ENCODE measurements at places on chromosomes 4 and X. TPM values are rescaled to one million over a fixed set of nuclear protein-coding genes. Genes with fewer than 3 reads are reported as not detected.

The SHISA3 gene
- total RNA-seq, result not detected

The DMRTC1 gene
- total RNA-seq, result not detected

The GABRA4 gene
- not detected for total RNA-seq

The PLAC1 gene
- total RNA-seq, result 1.00 TPM

The SLC9A7 gene
- 0.18 TPM for total RNA-seq

The USP26 gene
- 0.20 TPM for total RNA-seq

GRCh38 chr4:24952667-24953066, 39.8 kb upstream of the CCDC149 start:
- peaks cover 9% of the 10 kb centered on the region for H3K27me3 ChIP-seq
- no peak overlapping the region for H3K4me3 ChIP-seq
- no peak for DNase-seq

- DNase-seq, result no peak
- no peak overlapping the region for H3K4me3 ChIP-seq
- H3K36me3 ChIP-seq, result no peaks in the 10 kb centered on the region
- H3K4me1 ChIP-seq, result no peaks in the 10 kb centered on the region
These were observed 21.8 kb upstream of the COX7B2 start for GRCh38 chr4:46930891-46931290.

DNA sequence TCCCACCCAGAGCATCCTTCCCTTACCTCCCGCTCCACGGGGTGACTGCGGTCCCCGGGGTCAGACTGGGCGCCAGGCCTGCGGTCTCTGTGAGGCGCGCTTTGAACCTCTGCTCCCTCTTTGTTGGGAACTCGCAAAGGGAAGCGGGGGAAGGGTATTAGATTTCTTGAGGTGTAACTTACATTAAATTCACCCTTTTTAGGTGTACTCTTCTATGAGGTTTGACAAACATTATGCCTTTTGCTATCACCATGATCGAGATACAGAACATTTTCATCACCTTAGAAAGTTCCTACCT, 569 bp downstream of the DCK start:
- H3K4me3 ChIP-seq, result peak overlapping the region; percentile 82
- H3K36me3 ChIP-seq, result peaks cover 12% of the 10 kb centered on the region
- peaks cover 19% of the 10 kb centered on the region for H3K4me1 ChIP-seq
- peak overlapping the region; percentile 85 for H3K27ac ChIP-seq
- no peaks in the 10 kb centered on the region for H3K27me3 ChIP-seq

GRCh38 chr4:117327491-117327890, 242.1 kb upstream of the TRAM1L1 start:
- no peaks in the 10 kb centered on the region for H3K36me3 ChIP-seq
- H3K4me1 ChIP-seq, result no peaks in the 10 kb centered on the region
- H3K27me3 ChIP-seq, result no peaks in the 10 kb centered on the region
- no peak overlapping the region for H3K27ac ChIP-seq

DNA sequence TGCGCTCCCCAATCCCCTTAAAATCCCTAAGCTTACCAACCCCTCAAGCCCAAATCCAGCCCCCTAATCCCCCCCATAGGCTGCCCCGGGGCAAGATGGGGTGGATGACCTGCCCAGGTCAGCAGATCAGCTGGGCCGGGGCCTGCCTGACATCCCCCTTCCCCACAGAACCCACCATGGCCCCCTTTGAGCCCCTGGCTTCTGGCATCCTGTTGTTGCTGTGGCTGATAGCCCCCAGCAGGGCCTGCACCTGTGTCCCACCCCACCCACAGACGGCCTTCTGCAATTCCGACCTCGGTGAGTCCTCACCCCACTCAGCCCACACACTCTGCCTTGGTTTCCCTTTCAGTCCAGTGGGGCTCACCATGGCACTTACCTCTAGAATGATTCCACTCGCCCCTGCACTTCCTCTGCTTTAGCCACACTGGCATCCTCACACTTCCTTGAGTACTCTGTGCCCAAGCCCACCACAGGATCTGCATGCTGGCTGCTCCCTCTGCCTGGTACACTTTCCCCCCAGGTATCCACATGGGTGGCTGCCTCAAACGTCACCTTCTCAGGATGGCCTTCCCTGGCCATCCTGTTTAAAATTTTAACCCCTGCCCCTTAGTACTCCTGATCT, 1.1 kb downstream of the TIMP1 start:
- no peaks in the 10 kb centered on the region for H3K27me3 ChIP-seq
- H3K36me3 ChIP-seq, result peaks cover 36% of the 10 kb centered on the region
- no peak for DNase-seq
- peaks cover 21% of the 10 kb centered on the region for H3K4me1 ChIP-seq
- H3K4me3 ChIP-seq, result peak overlapping the region; percentile 75

DNA sequence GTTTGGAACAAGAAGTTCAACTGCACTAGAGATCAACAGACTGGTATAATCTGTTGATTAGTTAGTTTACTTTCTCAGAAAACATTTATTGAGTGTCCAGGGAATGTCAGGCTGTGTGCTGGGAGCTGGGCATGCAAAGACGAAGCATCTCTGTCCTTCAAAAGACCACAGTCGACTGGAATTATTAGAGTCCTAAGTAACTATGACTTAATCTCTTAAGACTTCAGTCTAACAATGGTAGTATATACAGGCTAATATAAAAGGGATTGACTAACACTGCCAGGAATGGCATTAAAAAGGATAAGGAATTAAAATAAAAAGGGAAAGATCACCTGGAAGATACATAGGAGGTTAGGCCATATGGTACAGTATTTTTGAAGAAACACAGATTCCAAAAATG, 128.7 kb downstream of the WDFY3 start:
- no peaks in the 10 kb centered on the region for H3K36me3 ChIP-seq
- no peak for DNase-seq
- H3K27me3 ChIP-seq, result no peaks in the 10 kb centered on the region
- H3K4me3 ChIP-seq, result no peak overlapping the region

DNA sequence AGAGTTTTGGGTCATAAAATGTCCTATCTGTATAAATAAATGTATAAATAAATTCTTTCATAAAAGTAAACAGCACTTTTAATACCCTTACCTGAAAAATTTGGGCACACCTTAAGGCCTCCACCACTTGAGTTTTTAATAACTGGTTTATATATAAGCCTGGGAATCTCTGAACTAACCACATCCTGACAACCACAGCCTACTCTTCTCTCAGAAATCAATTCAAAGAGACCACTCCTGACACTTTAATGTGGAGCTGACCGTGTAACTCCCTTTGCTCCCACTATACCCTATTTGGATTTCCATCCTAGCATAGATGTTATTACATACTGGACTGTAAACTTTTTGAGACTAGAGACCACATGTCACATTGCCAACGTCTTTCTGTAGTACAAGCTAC, 3.5 kb downstream of the FBXL5 start:
- H3K27ac ChIP-seq, result peak overlapping the region; percentile 81
- peaks cover 15% of the 10 kb centered on the region for H3K4me1 ChIP-seq
- no peak for DNase-seq
- H3K27me3 ChIP-seq, result no peaks in the 10 kb centered on the region

DNA sequence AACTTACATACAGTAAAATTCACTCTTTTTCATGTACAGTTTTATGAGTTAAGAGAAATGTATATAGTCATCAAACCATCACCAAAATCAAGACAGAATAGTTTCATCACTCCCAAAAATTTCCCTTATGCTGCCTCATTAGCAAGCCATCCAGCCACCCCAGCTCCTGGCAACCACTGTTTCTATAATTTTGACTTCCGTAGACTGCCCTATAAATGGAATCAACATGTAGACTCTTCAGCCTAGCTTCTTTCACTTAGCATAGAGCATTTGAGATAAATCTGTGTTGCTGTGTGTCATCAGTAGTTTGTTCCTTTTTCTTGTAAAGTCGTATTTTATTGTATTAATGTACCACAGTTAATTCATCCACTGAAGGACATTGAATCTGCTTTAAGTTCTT, 23.2 kb downstream of the HDX start:
- no peaks in the 10 kb centered on the region for H3K4me1 ChIP-seq
- no peak overlapping the region for H3K27ac ChIP-seq
- no peak for DNase-seq
- no peaks in the 10 kb centered on the region for H3K27me3 ChIP-seq
- no peak overlapping the region for H3K4me3 ChIP-seq

DNA sequence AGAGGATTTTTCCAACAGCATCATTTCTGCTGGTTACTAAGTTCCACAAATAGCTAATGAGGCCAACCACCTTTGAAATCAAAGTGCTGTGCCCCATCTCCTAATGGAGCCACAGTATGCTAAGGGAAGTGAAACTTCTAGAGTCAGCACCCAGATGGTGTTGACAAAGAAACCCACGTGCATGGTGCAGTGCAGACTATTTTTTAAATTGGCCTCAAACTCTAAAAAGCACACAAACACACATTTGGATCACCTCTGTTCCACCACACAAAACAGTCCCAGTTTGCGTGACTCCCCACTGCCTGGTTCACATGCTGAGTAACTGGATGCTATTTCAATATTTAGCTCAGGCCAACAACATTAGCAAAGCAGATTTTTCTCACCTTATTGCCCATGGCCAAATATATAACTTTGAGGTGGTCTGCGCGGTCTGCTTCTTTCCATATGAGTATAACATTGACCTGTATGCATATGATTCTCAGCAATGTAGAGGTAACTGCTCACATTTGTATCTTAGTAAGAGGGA, 69.9 kb downstream of the AMELX start:
- no peaks in the 10 kb centered on the region for H3K4me1 ChIP-seq
- no peak for DNase-seq
- H3K4me3 ChIP-seq, result no peak overlapping the region
- no peak overlapping the region for H3K27ac ChIP-seq

DNA sequence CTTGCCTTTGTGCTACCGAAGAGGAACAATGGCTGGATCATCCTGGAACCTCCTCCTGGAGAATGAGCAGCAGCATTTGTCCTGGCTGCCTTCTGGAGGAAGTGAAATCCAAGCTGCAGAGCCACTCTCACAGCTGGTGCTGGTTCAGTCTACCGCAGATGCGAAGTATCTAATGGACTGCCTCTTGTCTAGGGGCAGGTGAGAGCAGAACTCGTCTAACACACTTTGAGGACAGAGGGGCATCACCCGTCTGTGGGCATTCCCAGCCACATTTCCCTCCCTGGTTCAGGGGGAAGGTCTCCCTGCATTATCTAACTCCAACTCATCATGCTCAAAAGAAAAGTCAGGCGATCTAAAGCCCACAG, 338.2 kb upstream of the GATB start:
- no peaks in the 10 kb centered on the region for H3K4me1 ChIP-seq
- DNase-seq, result no peak
- H3K4me3 ChIP-seq, result no peak overlapping the region
- peaks cover 60% of the 10 kb centered on the region for H3K27me3 ChIP-seq
- no peaks in the 10 kb centered on the region for H3K36me3 ChIP-seq
- no peak overlapping the region for H3K27ac ChIP-seq

GRCh38 chr4:27717431-27717755, 856.8 kb downstream of the STIM2 start:
- H3K4me3 ChIP-seq, result no peak overlapping the region
- H3K36me3 ChIP-seq, result no peaks in the 10 kb centered on the region
- no peak for DNase-seq
- no peak overlapping the region for H3K27ac ChIP-seq
- H3K4me1 ChIP-seq, result no peaks in the 10 kb centered on the region

- no peaks in the 10 kb centered on the region for H3K27me3 ChIP-seq
- H3K4me1 ChIP-seq, result no peaks in the 10 kb centered on the region
- H3K4me3 ChIP-seq, result no peak overlapping the region
- H3K36me3 ChIP-seq, result no peaks in the 10 kb centered on the region
These were observed 201.6 kb downstream of the QDPR start for GRCh38 chr4:17310269-17310652.

- DNase-seq, result peak; percentile 46
- no peak overlapping the region for H3K4me3 ChIP-seq
- H3K27me3 ChIP-seq, result no peaks in the 10 kb centered on the region
These were observed 12.3 kb upstream of the XPNPEP2 start for GRCh38 chrX:129726307-129727111.

- no peak for DNase-seq
- no peak overlapping the region for H3K4me3 ChIP-seq
- H3K27me3 ChIP-seq, result peaks cover 34% of the 10 kb centered on the region
- H3K36me3 ChIP-seq, result no peaks in the 10 kb centered on the region
These were observed 69.4 kb upstream of the CLDN34 start for GRCh38 chrX:9897761-9898161.

DNA sequence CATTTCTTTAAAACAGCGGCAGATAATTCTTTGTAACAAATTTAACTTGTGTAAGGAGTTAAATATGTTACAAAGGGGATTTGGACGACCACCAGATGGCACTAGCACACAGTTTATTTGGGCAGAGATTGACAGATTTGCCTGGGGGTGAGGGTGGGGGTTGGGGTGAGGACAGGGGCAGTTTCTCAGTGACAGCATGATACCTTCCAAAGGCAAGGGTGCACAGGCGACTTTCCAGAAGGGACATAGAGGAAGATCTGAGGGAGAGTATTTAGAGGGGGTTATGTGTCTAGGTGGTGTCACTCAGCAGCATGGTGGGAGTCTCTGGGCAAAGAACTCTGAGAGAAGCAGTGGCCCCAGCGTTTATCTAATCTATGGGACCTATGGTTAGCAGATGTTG, 9.6 kb upstream of the TMA16 start:
- no peak overlapping the region for H3K27ac ChIP-seq
- no peaks in the 10 kb centered on the region for H3K27me3 ChIP-seq
- peaks cover 2% of the 10 kb centered on the region for H3K4me1 ChIP-seq
- no peak overlapping the region for H3K4me3 ChIP-seq

GRCh38 chr4:44722001-44722400, 4.4 kb downstream of the GNPDA2 start:
- no peak for DNase-seq
- peaks cover 9% of the 10 kb centered on the region for H3K36me3 ChIP-seq
- H3K27ac ChIP-seq, result no peak overlapping the region
- H3K4me1 ChIP-seq, result peaks cover 7% of the 10 kb centered on the region
- no peaks in the 10 kb centered on the region for H3K27me3 ChIP-seq

- H3K27ac ChIP-seq, result no peak overlapping the region
- H3K36me3 ChIP-seq, result no peaks in the 10 kb centered on the region
- H3K4me1 ChIP-seq, result 0 out of 2 replicates have a peak, but pooled peaks cover 10% of the 10 kb centered on the region
- no peaks in the 10 kb centered on the region for H3K27me3 ChIP-seq
These were observed 10.8 kb downstream of the LRP2BP start for GRCh38 chr4:185384930-185385331.

GRCh38 chr4:77800483-77801259, 18.5 kb downstream of the CNOT6L start:
- H3K27ac ChIP-seq, result peak overlapping the region; percentile 51
- no peaks in the 10 kb centered on the region for H3K36me3 ChIP-seq
- no peak for DNase-seq

- H3K36me3 ChIP-seq, result no peaks in the 10 kb centered on the region
- no peaks in the 10 kb centered on the region for H3K4me1 ChIP-seq
These were observed 7.3 kb downstream of the PLP1 start for GRCh38 chrX:103783971-103784370.

- no peaks in the 10 kb centered on the region for H3K36me3 ChIP-seq
- no peaks in the 10 kb centered on the region for H3K27me3 ChIP-seq
- DNase-seq, result no peak
- H3K4me1 ChIP-seq, result no peaks in the 10 kb centered on the region
- H3K27ac ChIP-seq, result no peak overlapping the region
These were observed 62.8 kb downstream of the KCNIP4 start for GRCh38 chr4:21885770-21886169.

- no peaks in the 10 kb centered on the region for H3K36me3 ChIP-seq
- H3K27me3 ChIP-seq, result no peaks in the 10 kb centered on the region
- peaks cover 2% of the 10 kb centered on the region for H3K4me1 ChIP-seq
- H3K4me3 ChIP-seq, result no peak overlapping the region
These were observed 4.2 kb downstream of the PRDM8 start for GRCh38 chr4:80201252-80202151.

Measured in K562 (cell line).